ACHN (cell line): ENCODE measurements at places on chromosomes 11 and 22.

DNA sequence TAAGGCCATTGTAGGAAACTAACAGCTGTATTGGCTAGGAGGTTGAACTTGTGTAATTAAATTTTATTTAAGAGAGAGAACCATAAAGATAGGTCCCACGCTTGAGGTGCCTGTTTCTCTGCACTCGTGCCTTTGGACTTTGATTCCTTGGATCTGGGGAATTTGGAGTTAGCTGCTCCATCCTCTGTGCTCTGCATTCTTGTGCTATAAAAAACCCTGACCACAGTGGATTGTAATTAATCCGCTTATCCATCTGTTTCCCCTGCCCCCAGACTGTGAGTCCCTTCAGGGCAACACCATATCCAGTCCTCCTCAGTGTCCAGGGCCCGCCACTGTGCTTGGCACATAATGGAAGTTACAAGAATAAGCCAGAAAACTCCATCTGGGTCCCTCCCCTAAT, 169.8 kb downstream of the SPON1 start:
- no peak for DNase-seq

DNA sequence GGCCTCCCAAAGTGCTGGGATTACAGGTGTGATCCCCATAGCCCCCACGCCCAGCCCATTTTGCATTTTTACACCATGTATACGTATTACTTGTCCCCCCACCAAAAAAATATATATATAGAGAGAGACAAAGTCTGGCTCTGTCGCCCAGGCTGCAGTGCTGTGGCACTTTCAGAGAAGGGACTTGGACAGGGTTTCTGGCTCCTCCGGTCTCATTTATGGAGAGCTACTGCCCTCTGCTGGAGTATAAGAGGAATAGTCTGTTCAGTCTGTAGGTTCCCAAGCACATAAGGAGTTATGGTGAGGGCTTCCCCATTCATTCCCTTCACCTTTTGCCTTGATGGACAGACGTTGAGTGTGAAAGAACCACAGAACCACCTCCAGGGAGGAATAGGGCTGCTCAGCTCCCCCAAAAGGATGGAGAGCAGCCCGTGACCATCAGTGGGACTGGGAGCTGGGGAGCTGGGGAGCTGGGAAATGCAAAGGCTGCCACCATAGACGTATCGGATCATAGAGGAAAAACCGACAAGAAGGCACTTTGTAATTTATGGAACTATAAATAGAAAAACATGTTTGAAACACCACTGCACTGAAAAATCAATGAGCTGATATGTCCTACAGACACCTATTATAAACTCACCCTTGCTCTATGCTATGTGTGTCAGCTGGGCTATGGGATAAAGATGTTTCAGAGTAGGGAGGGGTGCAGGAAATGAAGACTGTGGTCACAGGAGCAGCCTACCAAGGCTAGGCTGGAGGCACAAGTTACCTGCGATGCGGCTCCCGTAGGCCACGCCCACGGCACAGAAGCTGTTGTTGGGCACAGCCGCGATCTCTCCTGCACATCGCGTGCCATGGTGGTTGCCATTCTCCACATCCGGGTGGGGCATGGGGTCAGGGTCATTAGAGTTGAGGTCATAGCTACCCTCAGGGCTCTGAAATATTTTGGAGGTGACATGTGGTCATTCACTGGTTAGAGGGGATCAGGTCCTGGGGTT, 5.2 kb downstream of the PCSK7 start:
- peak; percentile 72 for DNase-seq

DNA sequence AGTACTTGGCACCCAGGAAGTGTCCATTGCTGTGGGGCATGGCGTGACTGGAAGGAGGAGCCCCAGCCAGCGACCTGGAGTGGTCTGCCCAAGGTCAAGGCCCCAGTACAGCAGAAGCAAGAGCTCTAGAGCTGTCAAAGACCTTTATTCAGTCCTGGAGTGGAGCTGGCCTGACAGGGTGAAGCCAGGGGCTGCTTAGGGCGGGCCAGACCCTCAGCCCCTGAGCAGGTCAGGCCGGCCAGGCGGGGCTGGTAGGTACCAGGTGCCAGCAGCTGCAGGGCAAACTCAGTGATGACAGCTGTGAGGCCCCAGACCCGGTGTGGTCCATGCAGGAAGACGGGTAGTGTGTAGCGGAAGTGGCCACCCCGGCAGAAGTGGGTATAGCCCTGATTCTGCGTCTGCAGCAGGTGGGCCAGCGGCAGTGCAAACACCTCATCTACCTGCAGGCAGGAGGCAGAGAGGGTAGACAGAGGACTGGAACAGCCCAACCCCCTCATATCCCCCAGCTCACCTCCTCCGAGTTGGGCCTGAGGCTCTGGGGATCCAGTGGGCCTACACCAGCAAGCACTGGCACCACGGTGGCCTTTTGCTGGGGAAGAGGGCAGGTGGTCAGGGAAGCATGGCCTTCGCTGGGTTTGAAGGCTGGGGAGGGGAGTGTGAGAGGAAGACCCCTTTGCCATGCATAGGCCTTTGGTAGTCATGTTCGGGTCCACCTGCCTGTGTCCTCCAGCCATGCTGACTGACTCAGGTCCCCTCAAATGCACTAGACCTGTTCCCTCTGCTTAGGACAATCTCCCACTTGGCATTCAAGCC, 1.7 kb downstream of the NUDT8 start:
- no peak for DNase-seq

GRCh38 chr22:45237065-45237990, 3.4 kb downstream of the KIAA0930 start:
- DNase-seq, result no peak

DNA sequence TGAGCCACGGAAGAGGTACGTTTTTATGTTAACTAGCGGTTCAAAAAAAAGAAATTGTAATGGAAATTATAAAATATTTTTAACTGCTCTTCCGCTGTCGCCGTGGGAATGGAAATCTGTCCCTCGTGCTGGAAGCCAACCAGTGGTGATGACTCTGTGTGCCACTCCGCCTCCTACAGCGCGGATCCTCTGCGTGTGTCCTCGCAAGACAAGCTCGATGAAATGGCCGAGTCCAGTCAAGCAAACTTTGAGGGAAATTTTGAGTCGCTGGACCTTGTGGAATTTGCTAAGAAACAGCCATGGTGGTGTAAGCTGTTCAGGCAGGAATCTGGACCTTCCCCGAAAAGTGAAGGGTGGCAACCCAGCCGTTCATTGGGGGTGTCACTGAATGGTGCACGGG, 2.9 kb upstream of the CBX7 start:
- DNase-seq, result no peak

DNA sequence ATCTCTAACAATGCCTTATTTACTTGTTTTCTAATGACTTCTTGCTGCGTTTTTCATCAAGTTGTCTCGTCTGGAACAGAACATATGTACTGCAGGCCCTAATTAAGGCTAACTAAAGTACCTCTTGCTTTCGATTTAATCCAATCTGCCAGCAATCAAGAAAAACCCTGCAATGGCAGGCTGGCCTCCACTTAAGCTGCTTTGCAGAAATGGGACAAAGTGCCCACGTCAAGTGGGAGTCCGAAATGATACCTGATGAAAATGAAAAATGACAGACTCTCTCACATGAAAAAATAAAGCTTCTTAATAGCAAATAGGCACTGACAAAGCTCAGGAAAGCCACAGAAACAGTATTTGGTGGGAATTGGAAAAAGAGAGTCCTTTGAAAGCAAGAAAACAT, 1454.7 kb downstream of the FAM181B start:
- no peak for DNase-seq

- DNase-seq, result no peak
Measured at GRCh38 chr11:114309517-114309916, 13.3 kb downstream of the NNMT start.

DNA sequence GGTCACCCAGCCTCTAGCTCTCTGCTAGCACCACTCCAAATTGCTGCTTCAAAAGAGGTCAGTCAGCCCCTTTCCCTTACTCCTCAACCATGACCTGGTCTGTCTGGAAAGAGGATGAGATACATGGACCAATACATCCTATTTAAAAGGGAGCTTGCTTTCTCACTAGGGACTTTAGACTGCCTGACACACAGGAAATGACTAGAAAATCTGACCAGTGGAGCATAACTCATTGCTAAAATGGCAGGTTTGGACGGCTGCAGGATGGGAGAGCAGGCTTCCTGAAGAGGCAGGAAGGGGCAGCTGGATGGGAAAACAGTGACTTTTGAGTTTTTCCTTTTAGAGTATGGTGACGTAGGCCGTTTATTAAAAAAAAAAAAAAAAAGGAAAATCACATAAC, 25.3 kb downstream of the STIM1 start:
- peak; percentile 78 for DNase-seq

- peak; percentile 20 for DNase-seq
Measured at GRCh38 chr11:65505466-65506289, 6.8 kb downstream of the MALAT1 start.

GRCh38 chr11:110797453-110797852, 85.2 kb upstream of the ARHGAP20 start:
- peak; percentile 10 for DNase-seq

DNA sequence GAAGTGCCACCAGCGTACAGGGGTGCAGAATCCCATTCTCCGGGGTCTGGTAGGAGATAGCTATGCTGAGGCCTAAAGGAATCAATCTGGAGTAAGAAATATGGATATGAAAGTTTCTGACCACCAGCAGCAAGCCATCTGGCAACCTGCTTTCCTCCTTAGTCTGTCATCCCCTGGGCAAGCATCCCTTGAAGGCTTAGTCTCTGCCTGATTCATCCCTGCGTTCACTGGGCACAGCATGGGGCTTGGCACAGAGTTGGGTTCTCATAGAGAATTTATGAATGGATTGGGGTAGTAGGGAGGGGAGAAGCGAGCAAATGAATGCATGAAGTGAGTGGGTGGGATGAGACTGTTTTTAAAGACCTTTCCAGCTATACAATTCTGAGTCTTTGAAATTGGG, 85.8 kb upstream of the NARS2 start:
- DNase-seq, result peak; percentile 2

DNA sequence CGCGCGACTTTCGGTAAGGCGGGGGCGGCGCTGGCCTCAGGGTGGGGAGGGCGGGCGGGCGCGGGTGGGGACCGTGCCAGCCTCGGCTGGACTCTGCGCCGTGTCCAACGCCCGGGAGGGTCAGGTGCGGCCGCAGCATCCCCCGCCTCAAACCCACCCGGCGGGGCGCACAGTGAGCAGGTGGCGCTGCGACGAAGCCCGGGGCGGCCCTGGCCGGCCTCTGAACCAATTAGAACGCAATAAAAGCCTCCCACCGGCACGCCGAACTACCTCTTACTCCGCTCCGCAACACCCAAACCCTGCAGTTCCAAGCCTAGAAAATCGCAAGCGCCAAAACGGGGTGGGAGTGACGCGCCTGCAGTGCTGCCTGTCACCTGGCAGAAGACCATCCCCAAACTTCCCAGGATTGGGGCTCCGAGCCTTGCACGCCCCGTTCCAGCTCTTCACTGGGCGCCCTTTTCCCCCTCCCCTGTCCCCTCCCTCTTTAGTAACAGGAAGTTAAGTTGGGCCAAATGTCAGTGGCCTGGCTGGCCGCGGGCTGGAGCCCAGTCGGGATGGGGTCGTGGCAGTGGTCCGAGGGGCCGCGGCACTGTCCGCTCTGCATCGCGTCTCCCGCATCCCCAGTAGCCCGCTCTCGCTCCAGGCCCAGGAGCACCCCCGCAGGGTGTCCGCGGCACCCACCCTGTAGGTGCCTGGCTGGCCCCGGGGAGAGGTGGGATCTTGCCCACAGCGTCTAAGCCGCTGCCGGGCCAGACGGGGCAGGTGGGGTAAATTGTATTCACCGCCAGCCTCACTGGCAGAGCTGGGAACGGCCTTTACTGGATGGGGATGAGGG, 541 bp downstream of the MICAL2 start:
- no peak for DNase-seq

GRCh38 chr11:122287401-122287800, 171.4 kb upstream of the BLID start:
- no peak for DNase-seq

GRCh38 chr11:68867066-68867465, 25.4 kb upstream of the CPT1A start:
- no peak for DNase-seq

GRCh38 chr11:75087319-75088305, 9.1 kb downstream of the OR2AT4 start:
- DNase-seq, result no peak

- DNase-seq, result no peak
Measured at GRCh38 chr11:4065601-4066377, 28.8 kb upstream of the RRM1 start.

DNA sequence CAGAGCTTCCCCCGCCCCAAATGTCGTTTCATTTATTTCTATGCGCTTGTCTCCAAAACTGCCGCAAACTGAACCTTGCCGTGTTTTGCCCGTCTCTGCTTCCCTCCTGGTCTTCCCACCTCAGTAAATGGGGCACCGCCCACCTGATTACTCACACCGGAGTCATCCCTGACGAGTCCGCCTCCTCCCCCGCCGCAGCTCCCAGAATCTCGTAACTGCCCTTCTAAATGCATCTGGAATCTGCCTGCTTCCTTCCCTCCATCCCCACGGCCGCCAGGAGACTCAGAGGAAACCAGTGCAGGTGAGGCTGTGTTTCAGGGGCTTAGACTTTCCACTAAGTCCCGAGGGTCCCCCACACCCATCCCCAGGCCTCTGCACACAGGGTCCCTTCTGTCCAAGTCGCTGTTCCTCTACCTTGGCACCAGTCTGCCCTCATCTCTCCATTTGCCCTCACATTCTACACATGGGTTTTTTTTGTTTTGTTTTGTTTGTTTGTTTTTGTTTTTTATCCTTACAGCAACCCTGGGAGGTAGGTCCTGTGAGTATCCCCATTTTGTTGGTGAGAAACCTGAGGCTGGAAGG, 62.6 kb upstream of the PHF21B start:
- DNase-seq, result peak; percentile 76

- no peak for DNase-seq
Measured at GRCh38 chr11:15045891-15046290, 27.5 kb upstream of the CALCB start.

DNA sequence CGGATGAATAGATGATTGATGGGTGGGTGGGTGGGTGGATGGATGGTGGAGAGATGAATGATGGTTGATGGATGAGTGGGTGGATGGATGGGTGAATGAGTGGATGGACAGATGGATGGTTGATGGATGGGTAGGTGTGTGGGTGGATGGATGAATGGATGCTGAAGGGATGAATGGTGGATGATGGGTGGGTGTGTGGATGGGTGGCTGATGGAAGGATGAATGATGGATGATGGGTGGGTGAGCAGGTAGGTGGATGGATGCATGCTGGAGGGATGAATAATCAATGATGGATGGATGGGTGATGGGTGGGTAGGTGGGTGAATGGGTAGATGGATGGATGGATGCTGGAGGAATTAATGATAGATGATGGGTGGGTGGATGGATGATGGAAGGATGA, 40.5 kb downstream of the ANO1 start:
- no peak for DNase-seq

- DNase-seq, result no peak
Measured at GRCh38 chr22:41695211-41695610, 4.1 kb upstream of the MEI1 start.

GRCh38 chr11:93902921-93903320, 52.5 kb upstream of the VSTM5 start:
- no peak for DNase-seq
